ENCODE measurements at places on chromosomes 5 and 9.

GRCh38 chr9:37961351-37961750, 57.4 kb upstream of the SLC25A51 start:
- no peak for DNase-seq

DNA sequence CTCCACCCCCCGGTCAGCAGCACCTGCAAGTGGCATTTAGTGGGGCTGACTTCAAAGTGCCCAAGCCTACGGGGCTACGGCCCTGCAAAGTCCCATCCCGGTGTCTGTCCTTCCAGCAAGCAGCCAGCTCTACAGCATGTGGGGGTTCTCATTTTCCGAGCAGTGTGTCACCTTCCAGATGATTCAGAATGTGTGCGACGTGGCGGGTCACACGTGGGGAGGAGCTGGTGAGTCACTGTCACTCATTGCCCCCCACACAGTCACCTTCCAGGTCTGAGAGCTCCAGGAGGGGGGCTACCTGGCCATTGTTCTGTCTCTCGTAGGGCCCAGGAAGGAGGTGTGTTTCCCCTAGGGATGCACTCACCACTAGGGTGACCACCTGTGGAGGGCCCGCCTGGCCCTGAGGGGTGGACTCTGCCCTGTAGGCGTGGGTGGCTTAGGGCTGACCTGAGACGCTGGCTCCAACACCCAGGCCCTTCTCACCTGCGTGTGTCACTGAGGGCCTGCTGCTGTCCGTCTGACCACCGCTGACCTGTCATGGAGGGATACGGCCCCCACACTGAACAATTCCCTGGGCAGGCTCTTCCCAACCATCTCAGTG, 70.2 kb downstream of the SEMA4D start:
- DNase-seq, result no peak

DNA sequence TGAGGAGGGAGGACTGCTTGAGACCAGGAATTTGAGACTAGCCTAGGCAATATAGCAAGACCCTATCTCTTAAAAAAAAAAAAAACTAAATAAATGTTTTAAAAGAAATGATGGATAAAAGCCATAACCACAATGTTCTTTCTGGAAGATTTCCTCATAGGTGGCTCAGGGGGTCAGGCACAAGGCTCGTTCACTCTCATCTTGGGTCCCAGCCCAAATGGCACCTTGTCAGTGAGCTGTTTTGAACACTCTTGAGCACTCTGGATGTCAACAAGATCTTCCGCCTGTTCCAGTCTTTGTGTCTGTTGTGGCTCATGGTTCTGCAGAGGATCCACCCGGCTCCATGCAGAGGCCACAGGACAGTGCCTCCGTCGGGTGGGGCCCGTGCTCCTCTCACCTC, 35.7 kb upstream of the LMX1B start:
- no peak for DNase-seq

DNA sequence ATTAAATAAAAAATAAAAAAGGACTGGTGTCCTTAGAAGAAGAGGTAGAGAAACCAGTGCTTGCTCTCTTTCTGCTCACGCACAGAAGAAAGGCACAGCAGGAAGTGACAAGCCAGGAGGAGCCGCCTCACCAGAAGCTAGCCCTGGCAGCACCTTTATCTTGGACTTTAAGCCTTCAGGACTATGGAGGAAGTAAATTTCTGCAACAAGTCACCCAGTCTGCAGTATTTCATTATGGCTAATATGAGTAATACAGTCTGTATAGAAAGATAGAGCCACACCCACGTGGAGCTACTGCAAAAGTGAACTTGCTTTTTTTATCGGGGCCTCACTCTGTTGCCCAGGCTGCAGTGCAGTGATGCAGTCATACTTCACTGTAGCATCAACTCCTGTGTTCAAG, 68.4 kb downstream of the PDZD2 start:
- DNase-seq, result no peak

Data from dorsolateral prefrontal cortex (tissue), 122 donors.